ENCODE measurements at places on chromosomes 12 and 14.
A peak's percentile ranks its signal among the peaks of the same experiment; 100 is the strongest.

- no peak overlapping the region for H3K4me3 ChIP-seq
- no peak overlapping the region for H3K27ac ChIP-seq
- H3K4me1 ChIP-seq, result no peaks in the 10 kb centered on the region
These were observed 79.5 kb downstream of the OTOGL start for GRCh38 chr12:80178846-80179245.

- H3K4me1 ChIP-seq, result no peaks in the 10 kb centered on the region
- H3K27me3 ChIP-seq, result no peaks in the 10 kb centered on the region
- H3K4me3 ChIP-seq, result no peak overlapping the region
These were observed 113.1 kb upstream of the FKBP4 start for GRCh38 chr12:2681450-2682205.

DNA sequence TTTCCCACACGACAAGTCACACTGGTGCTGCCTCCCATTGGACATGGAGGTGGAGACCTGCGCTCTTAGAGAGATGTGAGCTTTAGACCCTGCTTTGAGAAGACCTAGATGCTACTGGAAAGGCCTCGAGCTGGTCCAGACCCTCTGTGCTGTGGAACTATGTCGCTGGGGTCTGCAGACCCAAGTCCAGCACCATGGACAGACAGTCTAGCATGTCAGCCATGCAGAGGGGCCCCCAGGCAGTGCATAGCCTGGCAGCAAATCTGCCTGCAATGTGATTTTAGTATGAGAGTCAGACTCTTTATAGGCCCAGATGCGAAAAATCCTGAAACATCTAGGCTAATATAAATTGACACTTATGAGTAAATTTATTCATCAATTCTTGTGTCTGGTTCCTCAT, 141.5 kb downstream of the NTF3 start:
- H3K4me3 ChIP-seq, result no peak overlapping the region
- H3K27ac ChIP-seq, result no peak overlapping the region
- no peaks in the 10 kb centered on the region for H3K27me3 ChIP-seq
- H3K4me1 ChIP-seq, result no peaks in the 10 kb centered on the region
- H3K36me3 ChIP-seq, result no peaks in the 10 kb centered on the region
- DNase-seq, result no peak

GRCh38 chr12:54608156-54608555, 19.7 kb upstream of the PPP1R1A start:
- H3K27ac ChIP-seq, result no peak overlapping the region
- H3K36me3 ChIP-seq, result no peaks in the 10 kb centered on the region
- H3K4me1 ChIP-seq, result peaks cover 18% of the 10 kb centered on the region
- no peak overlapping the region for H3K4me3 ChIP-seq

- DNase-seq, result no peak
- no peak within 1 kb of the TSS for H3K27ac ChIP-seq
- H3K36me3 ChIP-seq, result no peaks in the 10 kb centered on the region
- peaks cover 37% of the 10 kb centered on the region for H3K27me3 ChIP-seq
- peaks cover 8% of the 10 kb centered on the region for H3K4me1 ChIP-seq
These were observed at the start of gene PTGDR for GRCh38 chr14:52267501-52268278. PTGDR (plus strand) TSS chr14:52267698; CDS start chr14:52267815, 117 bp downstream.

DNA sequence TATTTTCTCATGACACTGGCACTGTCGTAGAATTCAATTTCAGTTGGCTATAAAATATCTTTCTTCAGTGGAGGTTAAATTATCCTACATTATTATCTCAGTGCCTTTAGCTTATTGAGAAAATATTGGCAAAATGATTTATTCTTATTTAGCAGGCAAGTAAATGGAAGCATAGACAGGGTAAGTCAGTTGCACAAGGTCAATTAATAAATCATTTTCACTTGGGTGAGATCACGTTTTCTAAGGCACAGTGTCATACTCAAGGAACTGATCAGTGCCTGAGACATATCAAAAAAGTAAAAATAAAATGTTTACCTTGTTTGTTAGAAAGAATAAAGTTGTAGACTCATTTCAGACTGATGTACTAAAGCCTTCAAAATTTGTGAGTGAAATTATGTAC, 95.0 kb downstream of the ACSS3 start:
- H3K36me3 ChIP-seq, result no peaks in the 10 kb centered on the region
- no peak overlapping the region for H3K4me3 ChIP-seq
- DNase-seq, result no peak
- no peaks in the 10 kb centered on the region for H3K4me1 ChIP-seq
- no peak overlapping the region for H3K27ac ChIP-seq
- no peaks in the 10 kb centered on the region for H3K27me3 ChIP-seq

GRCh38 chr14:53180272-53181221, 27.4 kb upstream of the DDHD1 start:
- H3K27ac ChIP-seq, result no peak overlapping the region
- peaks cover 1% of the 10 kb centered on the region for H3K4me1 ChIP-seq
- no peaks in the 10 kb centered on the region for H3K36me3 ChIP-seq
- no peak overlapping the region for H3K4me3 ChIP-seq

- H3K4me3 ChIP-seq, result no peak overlapping the region
- H3K27ac ChIP-seq, result no peak overlapping the region
- no peaks in the 10 kb centered on the region for H3K36me3 ChIP-seq
- H3K4me1 ChIP-seq, result no peaks in the 10 kb centered on the region
- DNase-seq, result peak; percentile 24
These were observed 90.7 kb downstream of the PPFIA2 start for GRCh38 chr12:81668475-81668874.

DNA sequence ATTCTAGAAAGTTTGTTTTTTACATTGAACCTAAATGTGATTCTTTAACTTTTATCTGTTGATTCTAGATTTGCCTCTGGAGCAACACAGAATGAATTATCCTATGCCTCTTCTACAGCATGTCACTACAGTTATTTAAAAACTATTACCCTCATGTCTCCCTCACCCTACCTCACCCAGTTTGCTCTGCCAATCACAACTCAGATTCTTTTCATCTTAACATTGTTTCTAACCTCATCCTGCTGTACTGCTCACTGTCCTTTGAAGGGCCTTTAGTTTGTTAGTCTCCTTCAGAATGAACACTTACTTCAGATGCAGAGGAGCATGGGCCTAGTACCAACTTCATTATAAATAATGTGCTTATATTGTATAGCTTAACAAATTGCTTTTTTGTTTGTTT, 21.5 kb downstream of the YLPM1 start:
- no peaks in the 10 kb centered on the region for H3K4me1 ChIP-seq
- peaks cover 24% of the 10 kb centered on the region for H3K36me3 ChIP-seq
- no peak overlapping the region for H3K4me3 ChIP-seq
- DNase-seq, result no peak

DNA sequence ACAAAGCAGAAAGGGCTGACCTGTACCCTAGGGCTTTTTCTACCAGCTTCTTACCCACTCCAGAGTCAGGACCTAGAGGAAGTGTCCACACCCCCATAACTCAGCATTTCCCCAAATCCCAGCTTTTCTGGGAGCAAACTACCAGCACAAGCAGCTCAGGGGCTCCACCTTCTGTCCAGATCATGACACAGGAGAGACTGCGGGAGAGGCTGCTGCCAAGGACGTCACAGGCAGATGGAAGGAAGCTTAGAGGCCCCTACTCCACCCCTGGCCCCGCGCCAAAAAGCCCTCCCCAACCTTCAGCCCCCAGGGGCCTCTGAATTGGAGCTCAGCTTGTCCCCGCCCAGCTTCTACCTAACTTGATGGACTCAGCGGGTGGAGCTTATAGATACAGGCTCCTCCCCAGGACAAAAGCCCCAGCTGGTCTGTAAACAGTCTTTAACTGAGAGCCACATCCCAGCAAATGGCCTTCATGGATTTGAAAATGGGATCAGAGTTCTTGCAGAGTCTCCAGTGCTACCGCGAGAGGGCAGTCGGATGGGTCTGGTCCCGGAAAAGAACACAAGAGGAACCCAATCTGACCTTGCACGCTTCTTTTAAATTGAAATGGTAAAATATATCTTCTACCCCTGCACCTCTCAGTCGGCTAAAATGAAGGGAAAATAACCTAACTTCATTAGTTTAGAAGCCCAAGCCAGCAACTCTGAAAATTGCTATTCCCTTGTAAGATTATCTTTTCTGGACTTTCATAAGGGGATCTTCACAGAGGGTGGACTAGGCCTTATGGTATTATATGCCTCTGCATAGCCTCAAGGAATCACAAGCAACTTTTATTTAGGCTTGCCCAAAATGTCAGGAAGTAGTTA, 6.8 kb upstream of the BAZ2A start:
- peaks cover 30% of the 10 kb centered on the region for H3K36me3 ChIP-seq
- peak overlapping the region; percentile 81 for H3K27ac ChIP-seq
- H3K27me3 ChIP-seq, result no peaks in the 10 kb centered on the region
- H3K4me1 ChIP-seq, result peaks cover 20% of the 10 kb centered on the region

DNA sequence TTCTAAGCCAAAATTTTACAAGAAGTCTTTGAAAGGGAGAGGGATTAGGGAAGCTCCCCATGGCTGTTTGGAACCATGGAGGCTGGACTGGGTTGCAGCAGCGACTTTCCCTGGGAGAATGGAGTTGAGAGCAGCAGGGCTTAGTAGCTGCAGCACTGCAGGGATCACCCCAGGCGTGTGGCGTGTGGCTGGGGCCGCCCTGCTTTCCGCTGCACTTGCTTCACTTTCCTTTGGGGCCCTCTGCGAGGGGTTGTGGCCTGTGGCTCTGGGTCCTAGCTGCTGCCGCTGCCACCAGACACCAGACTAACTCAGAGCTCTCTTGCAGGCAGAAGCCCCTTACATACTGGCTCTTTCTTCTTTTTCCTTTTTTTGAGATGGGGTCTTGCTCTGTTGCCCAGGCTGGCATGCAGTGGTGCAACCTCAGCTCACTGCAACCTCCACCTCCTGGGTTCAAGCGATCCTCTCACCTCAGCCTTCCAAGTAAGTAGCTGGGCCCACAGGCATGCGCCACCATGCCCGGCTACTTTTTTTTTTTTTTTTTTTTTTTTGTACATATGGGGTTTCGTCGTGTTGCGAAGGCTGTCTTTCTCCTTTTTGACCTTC, 25.4 kb downstream of the CCDC62 start:
- H3K4me1 ChIP-seq, result no peaks in the 10 kb centered on the region
- no peaks in the 10 kb centered on the region for H3K36me3 ChIP-seq
- H3K4me3 ChIP-seq, result no peak overlapping the region
- no peak overlapping the region for H3K27ac ChIP-seq
- H3K27me3 ChIP-seq, result no peaks in the 10 kb centered on the region

DNA sequence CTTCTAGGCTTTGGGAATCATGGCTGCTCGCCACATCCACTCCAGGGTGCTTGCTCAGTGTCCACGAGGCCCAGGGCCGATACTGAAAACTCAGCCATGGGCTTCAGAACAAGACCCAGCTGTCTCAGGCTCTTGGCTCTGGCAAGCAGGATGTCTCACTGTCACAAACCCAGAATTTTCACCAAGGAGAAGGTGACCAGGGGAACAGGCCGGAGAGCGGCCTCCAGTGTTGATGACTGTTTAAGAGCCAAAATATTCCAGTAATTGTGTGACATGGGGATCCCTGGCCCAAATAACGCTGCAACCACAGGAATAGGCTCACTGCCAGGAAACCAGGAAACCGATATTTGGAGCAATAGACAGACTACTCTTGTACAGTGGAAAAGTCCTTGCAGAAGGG, 9.8 kb upstream of the SERPINA5 start:
- H3K27ac ChIP-seq, result no peak overlapping the region
- H3K36me3 ChIP-seq, result no peaks in the 10 kb centered on the region
- H3K4me1 ChIP-seq, result peaks cover 5% of the 10 kb centered on the region
- DNase-seq, result no peak

GRCh38 chr14:80211153-80212022, at the start of gene DIO2:
DIO2 (minus strand) TSS chr14:80211504; CDS start chr14:80211472, 32 bp downstream.
- peak; percentile 33 for DNase-seq
- H3K27ac ChIP-seq, result no peak within 1 kb of the TSS
- H3K36me3 ChIP-seq, result no peaks in the 10 kb centered on the region
- no peak within 1 kb of the TSS for H3K4me3 ChIP-seq
- peaks cover 8% of the 10 kb centered on the region for H3K4me1 ChIP-seq
- no peaks in the 10 kb centered on the region for H3K27me3 ChIP-seq

DNA sequence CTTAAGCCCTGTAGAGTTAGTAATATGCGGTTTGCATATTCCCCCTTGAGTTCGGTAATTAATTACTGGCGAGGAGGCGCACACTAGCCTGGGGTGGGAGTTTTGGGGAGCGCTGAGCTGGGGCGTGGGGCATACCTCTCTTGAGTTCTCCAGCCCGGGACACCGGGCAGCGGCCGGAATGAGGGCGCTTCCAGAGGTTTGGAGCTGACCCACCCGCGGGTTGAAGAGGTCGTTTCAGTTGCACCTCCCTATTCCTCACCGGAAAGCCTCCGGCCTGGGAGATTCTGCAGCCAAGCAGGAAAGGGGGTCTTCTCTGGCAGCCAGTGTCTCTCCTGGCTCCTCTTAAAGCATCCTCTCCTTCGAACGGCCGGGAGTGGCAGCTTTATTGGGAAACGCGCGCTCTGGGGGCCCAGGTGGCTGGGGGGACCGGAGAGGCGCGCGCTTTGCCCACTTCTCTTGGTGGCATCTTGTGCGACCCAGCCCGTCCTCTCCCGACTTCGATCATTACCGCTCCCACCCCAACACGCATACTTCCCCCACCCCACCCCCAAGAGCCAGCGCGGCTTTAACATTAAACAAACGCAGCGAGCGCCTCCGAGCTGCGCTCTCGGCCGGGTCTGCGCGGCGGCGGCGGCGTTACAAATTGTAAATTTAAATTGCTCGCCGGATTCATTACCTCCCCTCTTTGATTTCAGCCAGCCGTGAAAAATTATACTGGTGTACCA, 3.9 kb upstream of the LHX5 start:
- H3K27ac ChIP-seq, result no peak overlapping the region
- no peaks in the 10 kb centered on the region for H3K36me3 ChIP-seq
- no peak for DNase-seq
- H3K4me3 ChIP-seq, result no peak overlapping the region

DNA sequence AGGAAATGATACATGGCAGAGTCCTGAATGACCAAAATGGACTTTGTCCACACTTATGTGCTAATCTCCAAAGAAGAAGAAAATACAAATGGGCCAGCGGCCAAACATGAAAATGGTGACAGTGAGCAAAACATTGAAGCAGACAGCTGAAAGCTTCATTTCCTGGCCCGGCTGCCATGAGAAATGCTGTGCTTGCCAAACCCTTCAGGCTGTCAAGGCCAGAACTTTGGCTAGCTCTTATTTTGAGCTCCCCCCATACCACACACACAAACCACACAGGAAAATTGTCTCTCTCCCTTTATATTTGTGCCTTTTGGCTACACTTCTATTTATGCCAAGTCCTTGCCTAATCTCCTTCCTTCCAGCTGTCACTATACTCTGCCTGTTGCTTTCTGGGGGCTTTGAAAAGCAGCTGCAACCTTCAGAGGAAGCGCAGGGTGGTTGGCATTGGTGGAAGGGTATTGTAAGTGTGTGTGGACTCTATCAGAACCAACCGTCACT, 323.8 kb downstream of the RAD51B start:
- no peaks in the 10 kb centered on the region for H3K27me3 ChIP-seq
- DNase-seq, result no peak
- H3K27ac ChIP-seq, result peak overlapping the region; percentile 57
- no peak overlapping the region for H3K4me3 ChIP-seq

GRCh38 chr14:63322897-63323573, 4.3 kb upstream of the GPHB5 start:
- no peaks in the 10 kb centered on the region for H3K36me3 ChIP-seq
- no peaks in the 10 kb centered on the region for H3K4me1 ChIP-seq
- DNase-seq, result no peak
- H3K27me3 ChIP-seq, result no peaks in the 10 kb centered on the region

- no peaks in the 10 kb centered on the region for H3K27me3 ChIP-seq
- no peak overlapping the region for H3K4me3 ChIP-seq
- DNase-seq, result no peak
- no peak overlapping the region for H3K27ac ChIP-seq
- no peaks in the 10 kb centered on the region for H3K36me3 ChIP-seq
- H3K4me1 ChIP-seq, result no peaks in the 10 kb centered on the region
These were observed 16.2 kb upstream of the TUBA1B start for GRCh38 chr12:49147384-49147783.

Data from trophoblast cell (in vitro differentiated cells and primary cell).